ENCODE measurements at places on chromosomes 2 and 18. TPM values are rescaled to one million over a fixed set of nuclear protein-coding genes. Genes with fewer than 3 reads are reported as not detected.

DNA sequence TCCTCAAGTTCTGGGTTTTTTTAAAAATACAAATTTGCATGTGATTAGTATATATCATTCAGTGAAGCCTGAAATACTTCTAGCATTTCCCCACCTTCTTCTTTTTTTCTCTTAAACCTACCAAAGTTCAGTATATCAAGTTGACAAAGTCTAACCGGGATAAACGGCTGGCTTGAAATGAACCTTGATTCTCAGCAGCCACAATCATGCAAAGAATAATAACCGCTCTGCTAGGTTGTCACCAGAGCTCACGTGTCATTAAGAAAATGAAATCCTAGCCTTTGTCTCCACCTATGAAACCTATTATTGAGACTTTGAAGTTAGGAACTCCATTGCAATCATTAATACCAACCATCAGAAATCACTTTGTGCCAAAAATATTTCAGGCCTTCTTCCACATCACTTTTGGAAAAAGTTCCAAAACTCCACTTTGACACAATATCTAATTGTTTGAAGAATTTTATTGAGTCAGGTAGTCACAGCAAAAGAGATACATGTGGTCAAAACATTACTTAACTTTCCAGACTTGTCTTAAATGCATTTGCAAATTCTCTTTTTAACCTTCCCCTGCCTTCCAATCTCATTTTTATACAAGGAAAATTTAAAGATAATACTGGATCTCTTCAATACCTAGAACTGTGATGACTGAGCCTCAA lies 285.6 kb upstream of the ACVR2A start:
- no peak for DNase-seq

DNA sequence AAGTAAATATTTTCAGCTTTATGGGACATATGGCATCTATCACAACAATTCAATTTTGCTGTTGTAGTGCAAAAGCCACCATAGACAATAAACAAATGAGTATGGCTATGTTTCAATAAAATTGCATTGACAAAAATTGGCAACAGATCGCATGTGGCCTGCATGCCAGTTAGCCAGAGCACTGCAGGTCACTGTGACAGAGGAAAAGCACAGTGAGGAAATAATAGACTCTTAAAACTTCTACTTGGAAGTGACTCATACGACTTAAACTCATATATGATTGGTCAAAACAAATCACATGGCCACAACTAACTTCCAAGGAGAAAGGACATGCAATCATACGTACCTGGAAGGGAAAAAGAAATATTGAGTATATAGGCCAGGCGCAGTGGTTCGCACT lies 44.4 kb downstream of the EXOC6B start:
- DNase-seq: no peak

GRCh38 chr18:71008257-71008656 lies 719.4 kb downstream of the SOCS6 start:
- DNase-seq: no peak

- DNase-seq: no peak
These were observed 276.5 kb upstream of the MC4R start for GRCh38 chr18:60649107-60649506.

Gene TTR
- total RNA-seq: not detected

- no peak for DNase-seq
These were observed 113.8 kb upstream of the THSD7B start for GRCh38 chr2:136651456-136652010.

GRCh38 chr2:30611583-30611982 lies 164.5 kb downstream of the LCLAT1 start:
- no peak for DNase-seq

Gene HOXD12
- not detected for total RNA-seq

DNA sequence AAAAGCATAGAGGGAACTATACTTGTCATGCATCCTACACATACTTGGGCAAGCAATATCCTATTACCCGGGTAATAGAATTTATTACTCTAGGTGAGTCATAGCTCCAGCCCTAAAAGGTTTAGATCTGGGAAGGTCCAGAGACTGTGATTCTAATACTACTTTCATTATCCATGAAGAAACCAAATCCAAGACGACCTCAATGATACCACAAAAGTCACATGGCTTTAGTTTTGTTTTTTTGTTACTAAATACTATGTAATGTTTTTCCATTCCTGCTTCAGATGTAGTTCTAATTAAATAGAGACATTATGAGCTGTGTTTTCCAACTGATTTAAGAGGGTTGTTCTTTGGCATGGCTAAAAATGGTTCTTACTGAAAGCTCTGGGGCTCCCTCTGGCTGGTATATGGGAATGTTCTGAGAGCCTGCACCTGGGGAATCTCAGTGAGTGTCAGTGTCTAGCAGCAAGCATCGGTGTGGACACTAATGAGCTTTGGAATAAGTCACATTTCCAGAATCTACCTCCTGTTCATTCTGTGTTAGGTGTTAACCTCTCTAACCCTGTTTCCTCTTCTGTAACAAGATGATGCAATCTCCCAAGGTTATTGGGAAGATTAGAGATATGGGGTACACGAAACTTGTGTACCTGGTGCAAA lies 20.5 kb upstream of the IL1RL2 start:
- DNase-seq: no peak

- no peak for DNase-seq
These were observed 26.0 kb downstream of the EIF2AK3 start for GRCh38 chr2:88601286-88601685.

DNA sequence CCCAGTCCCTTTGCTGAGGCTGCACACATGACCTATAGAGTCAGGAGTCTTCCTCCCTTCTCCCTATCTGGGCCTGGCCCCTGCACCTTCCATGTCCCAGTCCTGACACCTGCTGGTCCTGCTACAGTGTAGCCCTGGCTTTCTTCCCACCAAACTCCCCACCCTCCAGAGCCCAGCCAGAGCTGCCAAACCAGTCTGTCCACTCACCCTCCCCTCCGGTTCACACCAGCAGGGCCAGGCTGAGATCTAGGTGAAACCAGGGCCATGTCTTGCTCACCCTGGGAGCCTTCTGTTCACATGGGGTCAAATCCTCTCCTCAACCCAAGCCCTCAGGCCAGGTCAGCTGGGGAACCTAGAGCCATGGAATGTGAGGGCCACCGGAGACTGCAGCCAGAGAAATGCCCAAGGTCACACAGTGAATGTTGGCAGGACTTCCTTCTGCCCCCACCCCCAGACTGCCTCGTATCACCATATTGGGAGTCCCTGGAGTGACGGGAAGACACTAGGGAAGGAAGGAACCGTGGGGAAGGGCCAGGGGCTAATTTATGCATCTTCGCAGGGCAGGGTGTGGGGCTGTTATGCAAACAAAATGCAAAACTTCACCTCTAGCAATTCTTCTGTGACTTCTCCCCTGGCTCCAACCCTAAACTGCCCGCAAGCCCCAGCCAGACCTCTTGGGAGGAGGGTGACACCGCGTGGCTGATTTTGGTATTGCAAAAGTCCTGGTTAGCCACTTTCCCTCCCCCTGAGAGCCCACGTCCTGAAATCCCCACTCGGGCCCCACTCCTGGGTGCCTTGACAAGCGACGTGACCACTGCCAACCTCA lies 14.6 kb downstream of the TNS1 start:
- DNase-seq: peak; percentile 87

GRCh38 chr18:7234091-7234490 lies 3.2 kb downstream of the LRRC30 start:
- no peak for DNase-seq

DNA sequence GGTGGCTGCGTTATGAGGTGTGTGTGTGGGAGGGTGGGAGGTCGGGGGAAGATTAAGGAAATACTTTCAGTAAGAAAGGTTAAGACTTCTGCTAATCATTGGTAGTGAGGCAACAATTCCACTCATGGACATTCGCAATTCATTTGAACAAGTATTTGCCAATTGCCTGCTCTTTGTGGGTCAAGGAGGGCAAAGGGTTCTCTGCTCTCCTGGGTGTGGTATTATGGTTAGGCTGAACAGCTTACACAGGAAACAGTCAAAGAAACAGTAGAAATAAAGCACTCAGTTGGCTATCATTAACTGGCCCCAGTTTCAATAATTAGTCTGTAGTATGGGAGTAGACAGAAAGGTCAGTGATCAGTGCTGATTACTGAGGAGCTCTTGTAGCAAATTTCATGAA lies 357.0 kb upstream of the FANCL start:
- no peak for DNase-seq

Gene CD207
- not detected for total RNA-seq

GRCh38 chr2:83238111-83238510 lies 1221.0 kb downstream of the SUCLG1 start:
- DNase-seq: no peak

Gene OR6B2
- total RNA-seq: not detected

Gene FTCDNL1
- total RNA-seq: 3.8 TPM

- DNase-seq: no peak
These were observed 7.1 kb downstream of the RNF125 start for GRCh38 chr18:32025744-32026143.

Gene CDK5R2
- not detected for total RNA-seq

GRCh38 chr2:236355911-236356310 lies 91.7 kb upstream of the ASB18 start:
- no peak for DNase-seq

GRCh38 chr18:62643181-62643580 lies 72.2 kb upstream of the PHLPP1 start:
- DNase-seq: no peak

Gene KLHL30
- total RNA-seq: not detected

GRCh38 chr2:21515903-21516302 lies 392.1 kb downstream of the TDRD15 start:
- no peak for DNase-seq

DNA sequence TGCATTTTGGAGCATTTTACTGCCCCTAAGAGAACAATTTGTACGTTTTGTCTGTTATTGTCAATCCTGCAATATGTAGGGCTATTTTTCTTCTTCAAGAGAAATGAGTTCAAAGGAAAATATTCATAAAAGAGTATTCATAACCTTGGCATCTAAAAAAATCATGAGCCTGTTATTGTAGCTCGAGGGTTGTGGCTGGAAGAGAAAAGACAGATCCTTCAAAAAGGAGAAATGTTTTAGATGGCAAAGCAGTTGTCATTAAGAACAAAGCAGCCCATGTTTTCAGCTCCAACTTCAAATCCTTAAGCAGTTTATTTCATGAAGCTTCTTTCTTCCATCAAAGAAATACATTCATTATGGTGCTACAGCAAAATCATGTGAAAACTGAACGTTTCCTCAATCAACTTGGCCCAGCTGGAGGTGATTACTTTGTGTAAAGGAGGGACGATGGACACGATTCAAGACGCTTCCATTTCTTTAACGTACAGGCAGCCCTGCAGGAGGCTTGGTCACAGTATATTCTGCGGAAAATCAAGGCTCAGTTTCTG lies 31.4 kb downstream of the QPCT start:
- DNase-seq: no peak

DNA sequence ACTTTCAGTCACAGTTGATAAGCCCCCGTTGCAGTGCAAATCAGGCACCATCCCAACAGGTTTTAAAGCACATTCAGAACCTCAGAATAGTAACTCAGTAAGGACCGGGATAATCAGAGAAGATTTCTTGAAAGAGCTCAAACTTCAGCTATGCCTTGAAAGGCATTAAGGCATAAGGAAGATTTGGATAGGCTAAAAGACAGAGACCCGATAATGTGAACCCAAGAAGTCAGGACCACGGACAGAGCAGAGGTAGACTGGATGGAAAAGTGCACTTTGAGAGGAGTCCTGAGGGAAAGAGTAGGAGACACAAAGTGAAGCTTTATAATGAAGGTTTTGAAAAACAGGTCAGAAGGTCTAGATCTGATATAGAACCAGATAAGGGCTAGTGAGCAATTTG lies 36.9 kb upstream of the KLF7 start:
- peak; percentile 29 for DNase-seq

Gene IL36B
- not detected for total RNA-seq

DNA sequence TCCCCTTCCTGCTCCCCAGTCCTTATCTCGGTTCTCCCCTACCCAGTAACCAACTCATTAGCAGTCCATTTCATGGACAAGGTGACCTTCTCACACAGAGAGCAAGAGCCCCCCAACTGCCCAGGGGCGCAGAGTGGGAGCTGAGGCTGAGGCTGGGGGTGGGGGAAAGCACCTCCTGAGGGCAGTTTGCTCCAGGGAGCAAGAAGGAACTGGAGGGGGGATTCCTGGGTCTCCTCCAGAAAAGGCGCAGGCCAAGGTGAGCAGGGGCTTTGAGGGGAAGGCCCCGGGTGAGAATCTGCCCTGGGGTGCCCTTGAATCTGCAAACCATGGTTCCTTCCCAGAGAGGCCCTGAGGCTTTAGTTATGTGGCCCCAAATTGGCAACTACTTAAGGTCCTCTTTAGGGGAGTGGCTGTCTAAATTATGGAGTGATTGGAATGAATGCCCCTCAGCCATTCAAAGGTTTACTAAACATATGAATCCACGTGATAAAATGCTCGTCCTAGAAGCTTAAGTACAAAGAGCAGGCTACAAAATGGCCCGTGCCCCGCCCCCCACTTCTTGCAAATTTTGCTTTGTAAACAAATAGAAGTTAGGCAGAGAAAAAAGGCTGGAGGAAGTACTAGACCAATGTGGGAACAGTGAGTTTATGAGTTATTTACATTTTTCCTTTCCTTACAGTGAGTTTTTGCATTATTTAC lies 123.5 kb upstream of the HS6ST1 start:
- DNase-seq: no peak

DNA sequence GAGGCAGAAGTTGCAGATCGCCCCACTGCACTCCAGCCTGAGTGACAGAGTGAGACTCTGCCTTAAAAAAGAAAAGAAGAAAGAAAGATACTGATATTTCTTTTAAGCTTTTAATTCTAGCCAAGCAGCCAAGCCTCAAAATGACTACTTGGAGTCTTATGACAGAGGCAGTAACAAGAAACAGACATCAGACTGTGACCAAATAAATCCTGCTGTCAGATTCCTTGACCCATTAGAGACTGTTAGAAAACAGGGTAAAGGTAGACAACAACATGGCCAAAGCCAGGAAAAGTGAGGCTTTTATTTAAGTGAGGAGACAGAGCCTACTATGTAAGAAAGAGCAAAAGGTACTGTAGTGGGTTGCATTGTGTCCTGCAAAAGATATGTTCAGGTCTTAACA lies 83.4 kb upstream of the NARS1 start:
- DNase-seq: no peak

Gene CHRND
- total RNA-seq: not detected

Gene FHL2
- 3.9 TPM for total RNA-seq

GRCh38 chr18:78948221-78948620 lies 31.4 kb upstream of the SALL3 start:
- DNase-seq: no peak

DNA sequence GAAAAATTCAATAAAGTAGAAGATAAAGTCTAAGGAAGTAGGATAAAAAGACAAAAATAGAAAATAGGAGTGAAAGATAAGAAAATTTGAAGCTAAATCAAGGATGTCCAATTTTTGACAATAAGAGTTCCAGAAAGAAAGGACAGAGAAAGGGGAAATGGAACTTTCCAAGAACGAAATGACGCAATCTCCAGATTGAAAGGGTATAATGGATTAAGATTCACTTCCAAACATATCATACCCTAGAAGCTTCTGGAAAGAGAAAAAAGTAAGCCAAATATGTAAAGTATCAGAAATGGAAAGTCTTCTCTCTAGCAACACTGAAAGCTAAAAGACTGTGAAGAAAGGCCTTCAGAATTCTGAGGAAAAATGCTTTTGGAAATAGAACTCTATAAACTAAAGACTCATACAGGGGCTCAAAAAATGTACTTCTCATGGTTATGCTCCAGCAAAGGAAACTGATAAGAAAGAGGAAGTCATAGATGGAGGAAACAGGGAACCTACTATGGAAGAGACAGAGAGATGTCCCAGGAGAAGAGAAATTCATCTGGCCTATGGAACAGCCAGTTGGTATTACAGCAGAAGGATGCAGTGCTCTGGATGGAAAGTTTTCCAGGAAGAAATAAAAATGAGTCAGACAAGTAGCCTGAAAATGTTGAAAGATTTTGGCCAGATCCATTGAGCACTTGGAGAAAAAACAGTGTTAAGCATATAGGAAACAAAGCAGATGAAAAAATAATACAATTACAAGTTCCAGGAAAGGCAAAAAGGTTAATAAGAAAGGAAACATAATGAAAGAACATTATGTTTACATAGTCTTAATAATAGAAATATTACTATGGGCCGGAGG lies 20.1 kb downstream of the CASP8 start:
- no peak for DNase-seq

Measured in activated CD4-positive, alpha-beta T cell treated with anti-CD3 and anti-CD28 coated beads for 36 hours (primary cell).